ENCODE measurements at places on chromosomes 12 and 14. TPM values are rescaled to one million over a fixed set of nuclear protein-coding genes. Genes with fewer than 3 reads are reported as not detected.
A peak's percentile ranks its signal among the peaks of the same experiment; 100 is the strongest.

- DNase-seq, result peak; percentile 83
Observed at GRCh38 chr12:121811434-121812319, 7.9 kb downstream of the SETD1B start.

- peak; percentile 62 for DNase-seq
Observed at GRCh38 chr12:100539202-100539601, 34.3 kb upstream of the GAS2L3 start.

GRCh38 chr12:92111256-92111655 is 34.4 kb downstream of the BTG1 start:
- DNase-seq, result no peak

DNA sequence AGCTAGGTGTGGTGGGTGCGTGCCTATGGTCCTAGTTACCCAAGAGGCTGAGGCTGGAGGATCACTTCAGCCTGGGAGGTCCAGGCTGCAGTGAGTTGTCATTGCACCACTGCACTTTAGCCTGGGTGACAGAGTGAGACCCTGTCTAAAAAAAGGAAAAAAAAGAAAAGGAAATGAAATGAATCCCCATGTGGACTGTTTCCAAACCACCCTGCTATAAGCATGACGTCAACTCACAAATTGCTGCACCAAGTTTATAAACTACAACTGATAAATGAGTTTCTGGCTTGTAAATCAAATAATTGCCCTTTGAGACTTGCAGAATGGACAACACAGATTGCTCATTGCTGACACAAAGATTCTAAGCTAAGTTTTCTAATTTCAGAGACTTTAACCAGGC is 51.0 kb upstream of the STK38L start:
- DNase-seq, result peak; percentile 20

DNA sequence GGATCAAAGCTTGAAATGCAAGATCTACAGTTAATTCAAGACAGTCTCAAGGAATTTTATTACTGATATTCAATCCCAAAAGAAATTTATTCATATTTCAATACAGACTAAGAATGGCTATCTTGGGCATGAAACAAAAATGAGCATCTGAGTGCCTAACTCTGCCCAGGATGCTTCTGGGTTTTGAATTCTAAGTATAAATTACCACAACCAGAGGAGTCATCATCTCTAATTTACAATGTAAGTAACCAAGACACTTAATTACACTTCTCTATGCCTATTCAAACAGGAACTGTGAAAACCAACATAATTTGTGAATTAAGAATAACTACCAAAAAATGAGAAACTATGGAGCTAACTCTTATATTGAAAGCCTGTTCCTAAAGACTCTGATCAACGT is 14.1 kb downstream of the OSBPL8 start:
- no peak for DNase-seq

GRCh38 chr14:87049950-87050349 is 943.0 kb downstream of the GALC start:
- DNase-seq, result no peak

DNA sequence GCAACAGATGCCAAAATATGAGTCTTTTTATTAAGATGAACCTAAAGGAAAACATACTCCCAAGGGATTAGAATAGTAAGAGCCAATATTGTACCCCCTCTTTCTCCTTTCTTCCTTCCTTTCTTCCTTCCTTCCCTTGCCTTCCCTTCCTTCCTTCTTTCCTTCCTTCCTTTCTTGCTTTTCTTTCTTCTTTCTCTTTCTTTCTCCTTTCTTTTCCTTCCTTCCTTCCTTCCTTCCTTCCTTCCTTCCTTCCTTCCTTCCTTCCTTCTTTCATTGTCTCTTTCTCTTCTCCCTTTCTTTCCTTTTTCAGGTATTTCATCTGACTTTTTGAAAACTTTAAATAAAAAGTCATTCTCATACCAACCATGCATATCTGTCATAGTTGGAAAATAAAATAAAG is 892.5 kb downstream of the LRFN5 start:
- DNase-seq, result no peak

- DNase-seq, result peak; percentile 30
Observed at GRCh38 chr12:42326541-42327226, 717 bp downstream of the PPHLN1 start.

DNA sequence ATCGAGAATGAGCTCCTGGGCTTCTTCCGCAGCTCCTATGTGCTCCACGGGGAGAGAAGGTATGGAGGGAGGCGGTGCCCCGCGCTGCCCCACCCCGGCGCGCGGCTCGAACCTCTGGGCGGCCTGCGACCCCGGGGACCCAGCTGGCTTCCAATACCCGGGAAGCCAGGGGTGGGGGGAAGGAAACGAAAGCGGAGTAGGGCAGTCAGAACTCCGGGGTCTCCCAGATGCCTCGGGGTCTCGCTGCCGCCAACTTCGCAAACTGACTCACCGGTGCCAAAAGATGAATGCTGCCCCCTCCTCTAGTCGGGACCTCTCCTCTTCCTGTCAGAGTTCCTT is 1.3 kb downstream of the TRHDE start:
- DNase-seq, result peak; percentile 4

The GPR135 gene
- 4.6 TPM for polyA plus RNA-seq

The GNG2 gene
- polyA plus RNA-seq, result 90.2 TPM

Data from muscle of leg (tissue), 16 donors.